ENCODE measurements at places on chromosomes 1 and 21.

DNA sequence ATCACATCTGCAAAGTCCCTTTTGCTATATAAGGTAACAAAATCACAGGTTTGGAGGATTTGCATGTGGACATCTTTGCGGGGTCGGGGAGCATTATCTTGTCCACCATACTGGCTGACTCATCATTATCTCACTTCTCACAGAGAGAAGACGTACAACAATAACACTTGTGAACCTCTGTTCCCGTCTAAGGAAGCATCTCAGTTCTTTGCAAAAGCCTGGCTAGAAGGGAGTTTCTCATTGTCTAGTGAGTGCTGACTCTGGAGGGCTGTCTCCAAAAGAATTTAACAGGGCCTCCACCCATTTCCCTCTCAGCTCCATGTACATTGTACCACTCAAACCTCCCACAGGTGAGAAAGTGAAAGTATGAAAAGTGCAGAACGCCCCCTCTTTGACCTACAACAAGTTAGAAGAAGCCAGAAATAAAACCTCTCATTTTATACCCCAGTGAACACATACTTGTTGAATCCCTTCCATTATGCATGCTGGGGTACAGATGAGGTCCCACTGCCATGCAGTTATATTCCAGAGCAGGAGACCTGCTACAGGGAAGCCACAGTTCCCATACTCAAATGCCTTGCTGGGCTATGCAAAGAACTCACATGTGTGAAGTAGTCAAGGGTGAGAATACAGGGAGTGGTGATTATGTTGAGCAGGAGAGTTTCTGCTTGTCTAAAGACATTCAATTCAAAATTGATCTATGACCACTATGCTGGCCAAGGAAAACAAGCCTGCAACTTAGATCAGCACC, 121.7 kb upstream of the PRDX6 start:
- DNase-seq: no peak

GRCh38 chr1:43924516-43924915, 9.1 kb upstream of the ARTN start:
- DNase-seq: no peak

- DNase-seq: no peak
Observed at GRCh38 chr1:64757213-64757612, 12.3 kb downstream of the RAVER2 start.

- no peak for DNase-seq
Observed at GRCh38 chr1:118841521-118841920, 146.6 kb downstream of the TBX15 start.

DNA sequence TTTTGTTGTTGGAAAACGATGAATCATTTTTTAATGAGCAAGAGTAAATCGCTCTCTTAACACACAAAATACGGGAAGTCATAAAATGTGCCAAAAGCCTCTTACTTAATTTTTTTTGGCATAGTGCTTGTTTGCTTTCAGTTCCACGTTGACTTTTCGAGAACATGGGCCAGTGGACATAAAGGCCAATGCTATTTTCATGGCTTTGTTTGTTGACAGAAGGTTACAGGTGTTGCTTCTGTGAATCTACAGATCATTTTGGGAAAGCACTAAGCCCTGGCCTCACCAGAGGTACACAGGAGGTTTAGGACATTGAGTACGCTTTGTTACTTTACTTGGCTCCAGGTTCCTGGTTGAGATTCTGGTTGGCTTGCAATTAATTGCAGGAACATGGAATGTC, 199.4 kb upstream of the HMCN1 start:
- no peak for DNase-seq

- no peak for DNase-seq
Observed at GRCh38 chr1:54237586-54237985, 37.6 kb downstream of the MRPL37 start.

- DNase-seq: no peak
Observed at GRCh38 chr1:179340918-179341317, 24.9 kb upstream of the AXDND1 start.

GRCh38 chr1:178490967-178491366, 5.8 kb downstream of the CLEC20A start:
- DNase-seq: no peak

DNA sequence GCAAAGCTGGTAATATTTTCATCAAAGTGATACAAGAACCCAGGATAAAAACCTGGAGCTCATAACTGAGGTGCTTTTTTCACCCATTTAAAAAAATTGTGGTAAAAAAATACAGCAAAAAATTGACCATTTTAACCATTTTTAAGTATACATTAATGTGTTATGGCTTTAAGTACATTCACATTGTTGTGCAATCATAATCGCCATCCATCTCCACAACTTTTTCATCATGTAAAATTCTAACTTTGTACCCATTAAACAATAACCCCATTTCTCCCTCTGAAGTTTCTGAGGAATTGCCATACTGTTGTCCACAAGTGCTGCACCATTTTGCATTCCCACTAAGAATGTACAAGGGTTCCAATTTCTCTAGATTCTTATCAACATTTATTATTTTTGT, 36.6 kb downstream of the ACP6 start:
- no peak for DNase-seq

DNA sequence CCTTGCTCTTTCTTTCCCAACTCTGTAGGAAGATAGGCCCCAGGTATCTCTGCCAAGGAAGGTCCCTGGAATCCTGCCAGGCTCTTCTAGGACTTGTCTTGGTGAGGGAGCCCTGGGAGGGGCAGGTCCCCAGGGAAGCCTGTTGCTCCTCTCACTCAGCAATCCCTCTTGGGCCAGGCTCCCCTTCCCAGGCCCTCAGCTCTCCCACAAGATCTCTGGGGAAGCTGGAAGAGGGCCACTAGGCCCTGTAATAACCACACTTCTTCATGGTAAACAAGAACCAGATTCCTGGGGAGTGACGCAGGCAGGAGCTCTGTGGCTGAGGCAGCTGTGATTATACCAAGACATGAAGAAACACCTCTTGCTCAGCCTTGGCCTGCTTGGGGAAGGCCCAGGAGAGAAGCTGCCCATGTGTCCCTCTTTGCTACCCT, 9.9 kb upstream of the MAPKAPK2 start:
- no peak for DNase-seq

DNA sequence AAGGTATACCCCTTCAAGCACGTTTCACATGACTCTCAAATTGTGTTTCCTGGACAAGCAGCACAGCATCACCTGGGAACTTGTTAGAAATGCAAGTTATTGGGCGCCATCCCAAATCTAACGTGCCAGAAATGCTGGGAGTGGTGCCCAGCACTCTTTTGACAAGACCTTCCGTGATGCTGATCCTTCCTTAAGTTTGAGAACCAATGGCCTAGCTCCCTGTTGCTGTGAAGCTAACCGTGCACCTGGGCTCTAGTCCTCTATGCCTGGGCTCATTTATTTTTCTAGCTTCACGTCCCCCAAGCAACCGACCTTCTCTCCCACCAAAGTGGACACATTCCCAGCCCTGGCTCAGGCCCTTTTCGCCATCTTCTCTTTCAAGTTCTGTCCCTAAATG, 4.3 kb downstream of the BEST4 start:
- no peak for DNase-seq

GRCh38 chr1:8545078-8545477, 227.2 kb downstream of the SLC45A1 start:
- DNase-seq: no peak

DNA sequence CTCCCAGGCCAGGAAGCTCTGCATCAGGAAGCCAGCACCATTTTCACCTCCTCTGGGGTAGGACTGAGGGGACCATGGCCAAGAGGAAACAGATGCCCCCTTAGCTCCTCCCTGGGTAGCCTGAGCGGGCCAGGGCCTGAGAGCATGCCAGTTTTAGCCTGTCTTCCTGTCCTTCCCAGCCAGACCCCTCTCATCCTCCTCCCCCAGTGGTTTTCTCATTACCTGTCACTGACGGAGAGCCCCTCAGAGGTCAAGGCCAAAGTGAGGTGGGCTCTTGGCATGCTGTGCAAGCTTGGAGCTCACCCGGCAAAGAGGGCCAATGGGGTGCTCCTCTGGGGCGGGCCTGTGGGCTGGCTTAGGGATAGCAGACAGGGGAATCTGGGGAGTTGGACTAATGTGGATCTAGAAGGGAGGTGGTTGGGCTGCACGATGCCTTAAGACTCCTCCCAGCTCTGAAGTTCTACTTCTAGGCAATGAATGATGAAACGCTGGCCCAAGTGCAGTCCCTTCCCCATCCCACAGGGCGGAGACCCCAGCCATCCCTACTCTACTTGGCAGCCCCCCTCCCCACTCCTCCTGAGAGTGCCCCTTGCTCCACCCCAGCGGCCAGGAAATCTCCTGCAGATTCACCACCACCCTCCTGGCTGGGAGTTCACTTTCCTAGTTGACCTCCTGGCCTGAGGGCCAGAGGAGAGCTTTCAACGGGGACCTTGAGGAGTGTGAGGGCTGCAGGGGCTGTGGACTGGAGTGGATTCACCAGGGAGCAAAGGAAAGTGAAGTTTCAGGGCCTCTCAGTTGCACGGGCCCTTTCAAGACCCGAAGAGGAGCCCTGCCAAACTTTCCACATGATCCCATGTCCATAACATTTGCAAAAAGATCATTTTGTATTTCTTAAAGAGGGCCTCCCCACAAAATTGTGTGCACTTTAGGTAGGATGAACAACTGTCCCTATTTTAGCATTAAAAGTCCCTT, 9.4 kb upstream of the LMNA start:
- DNase-seq: no peak

GRCh38 chr1:169941982-169942830, 48.5 kb upstream of the SCYL3 start:
- no peak for DNase-seq

DNA sequence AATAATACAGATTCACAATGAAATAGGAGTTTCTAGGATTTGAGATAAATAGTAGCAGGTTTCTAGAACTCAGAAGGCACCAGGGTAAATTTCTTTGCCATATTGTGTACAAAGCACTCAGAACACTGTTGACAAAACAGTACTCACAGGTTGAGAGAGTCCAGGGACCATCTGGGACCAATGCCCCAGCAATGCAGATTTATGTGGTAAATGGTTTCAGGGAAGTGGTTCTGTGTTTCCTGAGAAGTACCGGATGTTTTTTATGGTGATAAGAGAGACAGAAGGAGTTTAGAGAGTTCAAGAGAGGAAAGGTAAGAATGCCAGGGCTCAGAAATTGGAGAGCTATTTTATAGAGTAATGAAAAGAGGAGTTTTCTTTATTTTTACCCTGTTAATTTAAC, 29.6 kb upstream of the DIPK1A start:
- no peak for DNase-seq
